ENCODE measurements at places on chromosomes 2 and 18.

DNA sequence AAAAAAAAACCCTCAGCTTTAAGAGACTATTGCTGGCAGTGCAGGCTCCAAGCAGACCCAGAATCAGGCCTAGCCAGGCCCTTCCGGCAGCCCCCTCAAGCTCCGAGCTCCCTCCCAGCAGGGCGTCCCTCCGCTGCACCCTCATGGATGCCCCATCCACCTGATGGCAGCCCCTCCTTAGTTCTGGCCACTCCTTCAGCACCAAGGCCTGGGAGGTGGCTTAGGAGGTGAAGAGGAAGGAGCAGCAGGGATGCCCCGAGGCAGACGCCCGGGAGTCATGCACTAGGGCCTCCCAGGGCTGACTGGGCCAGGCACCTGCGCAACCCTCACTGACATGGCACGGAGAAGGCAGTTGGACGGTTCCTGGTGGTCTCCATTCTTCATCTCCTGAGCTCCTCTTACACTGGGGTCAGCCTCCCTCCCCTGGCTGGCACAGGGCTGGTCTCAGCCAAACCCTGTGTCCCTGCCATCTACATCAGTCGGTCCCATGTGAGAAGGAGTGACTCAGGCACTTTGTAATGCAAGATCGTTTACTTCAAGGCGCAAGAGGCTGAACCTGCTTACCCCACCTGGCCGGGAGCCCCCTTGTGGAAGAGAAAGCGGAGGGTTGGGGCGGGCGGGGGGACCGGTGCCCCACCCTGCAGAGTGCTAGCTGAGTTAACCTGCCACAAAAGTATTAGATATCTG is 53.5 kb upstream of the ID2 start:
- DNase-seq, result no peak

- DNase-seq, result no peak
Measured at GRCh38 chr2:40386177-40386576, 65.7 kb downstream of the SLC8A1 start.

- DNase-seq, result no peak
Measured at GRCh38 chr18:41881285-41881684, 73.7 kb upstream of the PIK3C3 start.

- DNase-seq, result no peak
Measured at GRCh38 chr18:78980279-78980771, 707 bp downstream of the SALL3 start.

GRCh38 chr2:16170675-16171424 is 230.5 kb downstream of the MYCN start:
- no peak for DNase-seq

GRCh38 chr2:222504719-222505118 is 80.4 kb downstream of the SGPP2 start:
- DNase-seq, result no peak

DNA sequence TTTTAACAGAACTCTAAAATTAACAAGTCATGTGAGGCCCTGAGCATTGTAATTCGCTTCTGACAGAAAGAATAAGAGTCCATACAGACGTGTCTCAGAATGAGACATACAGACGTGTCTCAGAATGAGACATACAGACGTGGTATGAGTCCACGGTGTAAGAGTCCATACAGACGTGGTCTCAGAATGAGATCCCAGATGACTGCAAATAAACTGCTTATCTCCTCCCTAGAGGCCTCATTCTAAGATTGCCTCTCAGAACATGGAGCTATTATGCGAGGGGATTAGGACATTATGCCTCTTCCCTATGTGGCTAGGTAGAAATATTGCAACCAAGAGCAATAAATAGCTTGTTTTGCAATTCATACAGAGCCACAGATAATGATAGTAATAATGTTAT is 63.9 kb downstream of the NEB start:
- no peak for DNase-seq

GRCh38 chr2:48449073-48449840 is 80.7 kb upstream of the STON1 start:
- DNase-seq, result no peak

DNA sequence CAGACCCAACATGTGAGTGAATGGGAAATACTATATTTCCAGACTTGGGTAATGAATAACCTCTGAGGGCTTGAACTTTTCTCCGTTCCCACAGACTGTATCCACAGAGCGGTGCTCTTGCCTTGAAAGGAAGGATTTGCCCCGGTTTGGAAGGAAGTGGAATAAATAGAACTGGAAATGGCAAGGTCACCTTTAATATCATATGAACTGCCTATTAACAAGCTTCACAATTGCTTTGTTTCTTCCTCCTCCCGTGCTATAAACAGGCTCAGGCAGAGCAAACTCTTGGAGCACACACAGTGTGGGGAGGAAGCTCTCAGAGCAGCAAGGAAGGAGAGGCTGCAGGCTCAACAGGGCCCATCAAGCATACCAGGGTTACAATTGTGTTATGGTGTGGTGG is 28.5 kb upstream of the DARS1 start:
- DNase-seq, result no peak

GRCh38 chr18:63099848-63100629 is 219.5 kb downstream of the BCL2 start:
- DNase-seq, result no peak

All from T follicular helper cell (primary cell).